Osteocyte (in vitro differentiated cells): ENCODE measurements at places on chromosomes 7 and 10. TPM values are rescaled to one million over a fixed set of nuclear protein-coding genes. Genes with fewer than 3 reads are reported as not detected.

Gene ANXA11
- total RNA-seq = 127 and 129 TPM in 2 replicates

DNA sequence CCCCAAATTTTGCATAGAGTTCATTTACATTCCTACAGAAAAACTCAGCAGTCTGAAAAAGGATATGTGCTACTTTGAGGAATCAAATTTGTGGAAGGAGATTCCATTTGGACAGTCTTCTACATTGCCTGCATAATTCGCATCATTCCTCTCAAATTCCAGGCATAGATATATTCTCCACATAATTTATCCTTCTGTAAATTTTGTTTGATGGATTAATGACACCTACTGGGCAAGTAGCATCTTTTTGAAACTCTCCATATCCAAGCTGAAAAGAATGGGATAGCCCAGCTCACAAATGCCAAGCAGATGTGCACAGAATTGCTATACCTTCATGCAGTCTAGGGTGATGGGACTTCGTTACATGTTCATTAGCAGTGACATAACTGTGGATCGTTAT, 515.3 kb downstream of the AUTS2 start:
- peaks cover 18% of the 10 kb centered on the region for H3K4me1 ChIP-seq
- no peak overlapping the region for H3K27ac ChIP-seq
- H3K36me3 ChIP-seq = peaks cover 4% of the 10 kb centered on the region
- no peak for DNase-seq

DNA sequence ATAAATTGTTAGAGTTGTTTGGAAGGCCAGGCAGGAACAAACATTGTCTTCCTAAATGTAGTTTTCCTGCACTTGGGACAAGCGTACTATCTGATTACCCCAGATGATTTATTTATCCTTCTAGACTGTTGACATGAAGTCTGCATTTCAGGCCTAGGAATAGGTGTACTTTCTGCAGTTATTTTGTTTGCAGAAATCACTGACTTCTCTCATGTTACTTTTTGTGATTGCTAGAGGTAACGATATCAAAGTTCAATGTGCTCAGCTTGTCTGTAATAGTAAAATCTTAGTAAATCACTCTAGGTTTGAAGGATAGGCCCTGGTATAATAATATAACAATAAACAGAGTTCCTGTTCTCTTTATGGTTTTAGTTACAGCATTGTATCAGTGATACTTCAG, 75.4 kb upstream of the HDAC9 start:
- no peak overlapping the region for H3K27ac ChIP-seq
- DNase-seq = no peak
- H3K27me3 ChIP-seq = no peaks in the 10 kb centered on the region

GRCh38 chr7:75658369-75658768, 80.4 kb downstream of the HIP1 start:
- peak overlapping the region; percentile 92 for H3K27ac ChIP-seq
- no peaks in the 10 kb centered on the region for H3K27me3 ChIP-seq
- peaks cover 64% of the 10 kb centered on the region for H3K4me1 ChIP-seq
- H3K36me3 ChIP-seq = no peaks in the 10 kb centered on the region

DNA sequence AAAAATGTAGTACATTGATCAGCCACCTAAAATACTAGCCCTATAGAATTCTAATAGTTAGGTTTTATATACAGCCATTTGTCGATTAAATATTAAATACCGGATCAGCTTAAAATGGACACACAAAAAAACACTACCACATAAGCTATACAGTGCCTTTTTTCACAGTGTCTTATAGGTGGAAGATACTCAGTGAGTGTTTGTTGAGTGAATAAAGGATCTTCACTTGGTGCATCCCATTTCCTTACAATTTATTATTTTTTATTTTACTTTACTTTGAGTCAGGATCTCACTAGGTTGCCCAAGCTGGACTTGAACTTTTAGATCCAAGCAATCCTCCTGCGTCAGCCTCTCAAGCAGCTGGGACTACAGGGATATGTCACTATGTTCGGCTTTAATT, 335.4 kb upstream of the KAT6B start:
- no peak overlapping the region for H3K4me3 ChIP-seq
- DNase-seq = no peak
- H3K4me1 ChIP-seq = no peaks in the 10 kb centered on the region
- no peak overlapping the region for H3K27ac ChIP-seq
- H3K27me3 ChIP-seq = no peaks in the 10 kb centered on the region

DNA sequence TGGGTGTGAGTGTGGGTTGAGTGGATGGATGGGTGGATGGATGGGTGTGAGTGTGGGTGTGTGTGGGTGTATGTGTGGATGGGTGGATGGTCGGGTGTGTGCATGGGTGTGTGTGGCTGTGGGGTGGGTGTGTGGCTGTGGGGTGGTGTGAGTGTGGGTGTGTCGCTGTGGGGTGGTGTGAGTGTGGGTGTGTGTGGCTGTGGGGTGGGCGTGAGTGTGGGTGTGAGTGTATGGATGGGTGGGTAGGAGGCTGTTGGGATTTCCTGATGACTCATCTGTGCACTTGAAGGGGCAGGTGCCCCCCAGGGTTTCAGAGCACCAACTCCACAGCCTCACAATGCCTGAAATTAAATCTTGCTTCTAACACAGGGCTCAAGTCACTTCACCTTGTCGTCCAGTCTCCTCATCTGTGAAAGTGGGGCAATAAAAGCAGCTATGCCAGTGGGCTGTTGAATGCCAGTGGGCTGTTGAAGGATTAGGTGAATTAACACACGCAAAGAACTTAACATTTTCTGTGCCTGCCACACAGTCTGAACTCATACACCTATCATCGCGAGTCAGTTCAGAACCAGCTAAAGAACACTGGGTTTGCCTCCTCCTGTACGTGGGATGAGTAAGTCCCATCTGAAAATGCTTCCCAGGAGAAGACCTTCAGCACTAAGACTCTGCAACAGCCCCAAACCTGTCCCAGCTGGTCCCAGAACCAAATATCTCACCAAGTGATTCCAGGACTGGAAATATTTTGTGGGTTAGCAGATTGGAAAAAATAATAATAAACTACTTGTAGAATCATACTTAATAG, 32.0 kb downstream of the SFMBT2 start:
- H3K36me3 ChIP-seq = no peaks in the 10 kb centered on the region
- peak; percentile 19 for DNase-seq
- H3K4me3 ChIP-seq = no peak overlapping the region
